RCC 7860 (cell line): ENCODE measurements at places on chromosomes 12 and 14.
A peak's percentile ranks its signal among the peaks of the same experiment; 100 is the strongest.

DNA sequence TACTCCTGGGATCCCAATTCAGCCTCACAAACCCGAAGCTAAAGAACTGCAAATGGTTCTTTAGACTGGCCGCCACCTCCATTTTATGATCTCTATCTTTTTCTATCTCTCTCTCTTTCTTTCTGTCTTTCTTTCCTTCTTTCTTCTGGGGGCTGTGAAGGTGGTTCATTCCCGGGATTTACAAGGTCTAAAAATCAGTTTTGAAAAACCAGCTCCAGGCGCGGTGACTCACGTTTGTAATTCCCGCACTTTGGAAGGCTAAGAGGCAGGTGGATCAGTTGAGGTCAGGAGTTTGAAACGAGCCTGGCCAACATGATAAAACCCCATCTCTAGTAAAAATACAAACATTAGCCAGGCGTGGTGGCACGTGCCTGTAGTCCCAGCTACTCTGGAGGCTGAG is 67.2 kb upstream of the VASH1 start:
- DNase-seq = no peak

- no peak for DNase-seq
Observed at GRCh38 chr14:55298500-55298822, 27.2 kb downstream of the FBXO34 start.

- no peak for DNase-seq
Observed at GRCh38 chr12:20372326-20373096, 4.2 kb downstream of the PDE3A start.

GRCh38 chr14:73751157-73751691 is 37.0 kb upstream of the PNMA1 start:
- DNase-seq = no peak

- DNase-seq = no peak
Observed at GRCh38 chr12:108475396-108475795, 39.7 kb upstream of the FICD start.

DNA sequence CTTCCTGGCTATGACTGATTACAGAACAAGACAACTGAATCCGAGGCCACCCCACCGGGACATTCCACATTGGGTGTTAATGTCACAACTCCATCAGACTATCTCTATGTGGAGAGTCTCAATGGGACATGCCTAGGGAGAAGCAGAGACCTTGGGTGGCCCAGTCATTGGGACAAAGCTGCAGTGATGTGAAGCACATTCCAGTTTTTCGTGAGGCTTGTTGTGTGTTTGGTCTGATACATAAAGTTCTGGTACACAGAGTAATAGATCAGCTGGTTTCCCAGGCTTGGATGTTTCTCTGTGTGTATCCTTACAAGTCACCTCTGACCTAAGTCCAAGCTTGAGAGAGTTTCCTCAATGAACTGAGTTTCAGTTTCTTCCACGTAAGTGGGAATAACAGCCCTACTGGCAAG is 42.3 kb downstream of the CPM start:
- no peak for DNase-seq

GRCh38 chr14:61695695-61696527 is 598 bp downstream of the HIF1A start:
- DNase-seq = peak; percentile 29
